ENCODE measurements at places on chromosomes 16 and 17.

DNA sequence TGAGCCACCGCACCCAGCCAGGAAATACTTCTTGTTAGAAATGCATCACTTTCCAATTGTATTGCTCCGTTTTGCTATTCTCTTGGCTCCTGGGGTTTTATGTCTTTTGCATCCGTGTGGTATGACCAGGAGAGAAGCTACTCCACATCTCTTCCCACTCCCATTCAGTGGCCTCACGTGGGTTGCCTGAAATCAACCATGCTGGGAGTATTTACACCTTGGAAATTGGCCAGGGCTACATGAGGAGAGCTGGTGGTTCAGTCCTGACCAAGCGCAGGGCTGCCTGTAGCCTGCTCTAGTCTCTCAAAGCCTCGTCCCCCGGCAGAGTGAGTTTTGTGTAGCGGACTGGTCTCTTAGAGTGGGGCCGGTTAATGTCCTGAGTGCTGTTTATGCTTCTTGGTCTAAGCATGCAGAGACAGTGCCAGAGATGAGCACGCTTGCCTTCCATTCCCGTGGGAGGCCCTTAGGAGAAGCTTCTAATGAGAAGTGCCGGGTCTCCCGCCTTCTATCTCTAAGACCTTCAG, 3.8 kb downstream of the WFDC1 start:
- DNase-seq = no peak

- DNase-seq = no peak
Observed at GRCh38 chr16:4942481-4942880, 5.5 kb upstream of the PPL start.

- no peak for DNase-seq
Observed at GRCh38 chr16:14357328-14357727, 272.7 kb downstream of the PARN start.

- DNase-seq = no peak
Observed at GRCh38 chr16:52257534-52257933, 289.4 kb downstream of the TOX3 start.

- DNase-seq = peak; percentile 68
Observed at GRCh38 chr16:66476328-66477027, 49.4 kb downstream of the BEAN1 start.

DNA sequence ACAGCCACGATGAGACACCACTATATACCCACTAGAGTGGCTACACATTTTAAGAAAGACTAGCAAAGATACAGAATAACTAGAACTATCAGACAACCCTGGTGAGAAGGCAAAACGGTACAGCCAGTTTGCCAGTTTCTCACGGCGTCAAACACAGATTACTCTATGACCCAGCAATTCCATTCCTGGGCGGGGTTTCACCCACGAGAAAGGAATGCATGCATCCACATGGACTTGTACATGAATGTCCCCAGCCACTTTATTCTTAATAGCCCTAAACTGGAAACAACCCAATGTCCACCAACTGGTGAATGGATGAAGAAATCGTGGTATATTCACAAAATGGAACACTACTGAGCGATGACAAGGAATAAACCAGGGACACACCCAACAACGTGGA, 74.5 kb downstream of the MYH10 start:
- DNase-seq = no peak

- DNase-seq = no peak
Observed at GRCh38 chr17:70955441-70955840, 786.1 kb downstream of the KCNJ2 start.

DNA sequence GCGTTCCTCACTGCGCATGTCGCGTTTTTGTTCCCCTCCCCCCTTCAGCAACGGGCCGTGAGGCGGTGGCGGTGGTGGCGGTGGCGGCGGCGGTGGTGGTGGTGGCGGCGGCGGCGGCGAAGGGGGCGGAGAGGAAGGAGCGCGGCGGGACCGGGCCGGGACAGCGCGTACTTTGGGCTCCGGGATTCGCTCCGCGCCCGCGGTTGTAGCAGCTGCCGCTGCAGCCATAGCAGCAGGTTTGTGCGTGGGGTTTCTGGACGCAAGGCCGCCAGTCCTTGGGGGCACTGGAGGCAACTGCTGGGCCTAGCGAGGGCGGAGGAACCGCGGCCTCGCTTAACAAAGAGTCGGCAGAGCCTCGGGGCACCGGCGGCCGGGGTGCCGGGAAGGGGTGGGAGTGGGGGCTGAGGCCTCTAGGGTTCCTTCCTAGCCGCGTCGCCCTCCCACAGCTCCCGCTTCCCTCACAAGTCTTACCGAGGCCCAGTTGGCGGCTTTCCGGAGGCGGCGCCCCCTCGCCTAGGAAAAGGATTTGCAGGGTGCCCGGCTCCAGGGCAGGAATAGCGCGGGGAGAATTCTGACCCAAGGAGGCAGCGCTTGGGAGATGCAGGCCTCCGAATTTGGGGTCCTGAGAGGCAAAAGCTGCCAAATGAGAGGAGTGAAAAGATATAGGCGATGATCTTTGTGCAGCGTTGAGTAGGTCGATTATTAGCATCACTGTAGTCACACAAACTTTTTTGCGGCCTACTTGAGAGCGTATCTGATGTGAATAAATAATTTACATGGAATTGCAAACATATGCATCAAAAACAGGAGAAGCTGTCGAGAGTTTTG, at the start of gene DDX42:
Gene DDX42, plus strand, starts transcription at position 30 of the 828 bp plus-strand sequence. CDS start 12,880 bp downstream, outside the sequence.
- DNase-seq = peak; percentile 94

GRCh38 chr17:17408236-17408794, 68.5 kb upstream of the MED9 start:
- DNase-seq = no peak

DNA sequence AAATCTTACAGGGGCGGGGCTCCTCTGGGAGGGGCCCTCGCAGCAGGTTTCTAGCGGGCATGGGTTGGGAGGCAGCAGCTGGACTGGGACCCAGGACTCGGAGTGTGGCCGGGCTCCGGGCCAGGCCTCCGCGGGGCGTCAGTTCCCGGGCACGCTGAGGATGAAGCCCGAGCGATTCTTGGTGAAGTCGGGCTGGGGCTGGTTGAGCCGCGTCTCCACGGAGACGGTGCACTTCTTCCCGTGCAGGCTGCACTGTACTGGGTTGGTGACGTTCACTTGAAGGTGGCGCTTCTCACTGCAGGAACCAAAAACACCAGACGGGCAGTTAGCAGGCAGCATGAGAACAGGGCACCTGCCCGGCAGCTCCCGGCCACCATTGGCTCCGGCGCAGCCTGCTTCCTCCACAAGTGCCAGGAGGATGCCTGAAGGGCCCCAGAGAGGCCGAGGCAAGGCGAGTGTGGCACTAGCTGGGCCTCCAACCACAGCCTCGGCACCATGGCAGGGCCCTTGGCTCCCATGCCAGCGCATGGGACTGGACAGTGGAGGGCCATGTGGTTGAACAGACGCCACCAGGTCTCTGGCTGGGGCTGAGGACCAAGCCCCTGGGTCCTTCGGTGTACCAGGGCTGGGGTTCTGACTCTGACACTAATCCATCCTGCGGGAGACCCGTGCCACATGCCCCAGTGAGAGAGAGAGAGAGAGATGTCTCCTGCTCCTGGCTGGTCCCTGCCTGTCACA, 8.0 kb downstream of the CDK5R1 start:
- DNase-seq = no peak

- no peak for DNase-seq
Observed at GRCh38 chr16:68685685-68686478, 40.8 kb downstream of the CDH3 start.

- DNase-seq = peak; percentile 64
Observed at GRCh38 chr16:50671644-50672260, 9.4 kb downstream of the SNX20 start.
